ENCODE measurements at places on chromosomes 6 and 20.

DNA sequence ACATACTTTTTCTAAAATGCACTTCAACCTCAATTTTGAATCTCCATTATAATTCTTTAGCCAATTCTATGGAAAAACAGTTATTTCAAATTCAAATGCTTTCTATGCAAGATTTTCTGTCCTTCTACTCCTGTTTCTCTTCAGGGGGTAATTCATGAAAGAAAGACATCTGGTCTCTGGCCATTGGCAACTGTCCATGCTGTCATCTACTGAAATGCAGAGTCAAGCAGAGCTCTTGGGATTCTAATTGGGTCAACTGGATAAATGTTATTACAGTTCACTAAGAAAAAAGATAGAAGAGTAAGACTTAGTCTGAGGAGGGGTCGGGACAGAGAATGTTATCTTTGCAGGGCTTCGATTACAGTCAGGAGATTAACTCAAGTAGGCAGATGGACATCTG lies 22.0 kb upstream of the BMP5 start:
- DNase-seq = no peak

DNA sequence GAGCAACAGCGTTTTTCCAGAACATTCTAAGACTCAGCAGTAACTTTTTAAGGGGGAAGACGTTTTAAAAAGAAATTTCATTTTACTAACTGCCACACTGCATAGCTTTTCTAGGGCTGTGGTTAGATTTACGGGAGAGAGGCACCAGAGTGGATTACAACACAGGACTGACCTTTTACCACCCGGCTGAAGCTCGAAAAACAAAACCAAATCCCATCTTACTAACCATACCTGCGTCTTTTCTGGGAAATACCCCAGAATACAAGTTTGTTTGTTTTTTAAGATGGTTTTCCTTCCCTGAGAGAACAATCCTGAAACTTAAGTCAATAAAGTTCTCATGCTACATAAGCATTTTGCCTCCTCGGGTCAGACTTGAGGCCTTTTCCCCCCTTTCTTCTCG lies 209.3 kb upstream of the SOX4 start:
- DNase-seq = no peak

- no peak for DNase-seq
Observed at GRCh38 chr6:72425003-72425681, 196.7 kb upstream of the KCNQ5 start.

- no peak for DNase-seq
Observed at GRCh38 chr6:154363821-154364220, 7.2 kb upstream of the IPCEF1 start.

GRCh38 chr20:38255393-38255792 lies 5.1 kb downstream of the KIAA1755 start:
- no peak for DNase-seq

- DNase-seq = no peak
Observed at GRCh38 chr6:43800746-43801494, 30.9 kb downstream of the VEGFA start.

- DNase-seq = no peak
Observed at GRCh38 chr6:16480763-16481560, 242.6 kb downstream of the GMPR start.

DNA sequence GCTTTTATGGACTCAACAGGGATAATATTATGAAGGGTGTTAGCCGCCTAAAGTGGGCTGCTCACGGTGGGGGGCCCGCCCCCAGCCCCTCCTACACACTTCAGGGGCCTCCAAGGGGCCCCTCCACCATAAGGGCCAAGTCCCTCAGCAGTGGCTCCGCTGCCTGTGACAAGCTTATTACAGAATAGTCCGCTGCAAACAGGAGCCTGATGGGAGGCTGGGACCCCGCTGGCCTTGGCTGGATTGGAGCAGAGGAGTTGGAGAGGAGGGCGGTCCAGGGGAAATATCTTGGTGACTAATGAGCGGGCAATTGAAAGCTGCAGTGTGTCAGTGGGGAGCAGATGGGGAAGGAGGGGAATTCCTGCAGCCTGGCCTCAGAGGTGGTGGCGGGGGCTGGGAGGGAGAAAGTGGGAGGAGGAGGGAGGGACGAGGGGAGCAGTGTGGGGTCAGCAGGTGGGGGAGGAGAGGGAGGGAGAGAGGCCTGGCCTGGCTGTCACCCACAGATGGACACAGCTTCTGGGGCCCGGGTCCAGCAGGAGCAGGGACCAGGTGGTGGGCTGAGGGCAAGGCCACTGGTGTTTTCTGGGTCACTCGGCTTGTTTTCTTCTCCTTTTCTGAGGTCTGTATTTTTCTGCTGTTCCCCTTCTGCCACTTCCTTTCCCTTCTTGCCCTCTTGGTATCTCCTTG lies 57.6 kb upstream of the FOXP4 start:
- no peak for DNase-seq

DNA sequence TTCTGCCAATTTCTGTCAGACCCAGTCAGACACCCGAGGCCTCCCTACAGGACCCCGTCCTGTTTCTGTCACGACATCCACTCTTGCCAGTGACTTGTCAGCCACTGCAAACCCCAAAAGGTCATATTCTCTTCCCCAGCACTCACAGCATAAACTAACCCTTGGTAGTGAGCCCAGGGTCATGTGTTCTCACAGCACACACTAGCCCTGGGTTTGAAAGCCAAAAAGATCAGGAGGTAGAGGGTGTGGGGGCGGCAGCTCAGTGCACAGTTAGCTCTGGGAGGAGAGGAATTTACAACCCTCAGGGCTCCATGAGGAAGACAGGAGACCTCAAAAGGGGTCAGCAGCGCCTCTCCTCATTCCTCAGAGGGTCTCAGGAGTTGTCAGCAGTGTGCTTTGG lies 9.9 kb upstream of the SNX9 start:
- DNase-seq = no peak

DNA sequence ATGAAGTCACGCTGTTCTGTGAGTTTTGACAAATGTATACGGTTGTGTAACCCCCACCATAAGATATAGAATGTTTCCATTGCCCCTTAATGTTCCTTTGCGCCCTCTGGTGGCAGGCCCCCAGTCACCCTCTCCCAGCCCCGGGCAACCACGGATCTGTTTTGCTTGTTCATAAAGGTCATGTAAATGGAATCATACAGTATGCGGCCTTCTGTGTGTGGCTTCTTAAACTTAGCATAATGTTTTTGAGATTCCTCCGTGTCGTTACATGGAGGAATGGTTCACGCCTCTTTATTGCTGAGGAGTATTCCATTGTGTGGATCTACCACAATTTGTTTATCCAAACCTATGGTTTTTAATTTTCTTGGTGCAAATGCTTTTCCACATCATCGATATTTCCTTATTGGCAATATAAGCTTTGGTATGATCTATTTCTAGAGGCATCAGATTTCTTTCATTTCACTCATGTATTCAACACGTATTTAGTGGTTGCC lies 28.4 kb downstream of the LYRM2 start:
- DNase-seq = peak; percentile 67

DNA sequence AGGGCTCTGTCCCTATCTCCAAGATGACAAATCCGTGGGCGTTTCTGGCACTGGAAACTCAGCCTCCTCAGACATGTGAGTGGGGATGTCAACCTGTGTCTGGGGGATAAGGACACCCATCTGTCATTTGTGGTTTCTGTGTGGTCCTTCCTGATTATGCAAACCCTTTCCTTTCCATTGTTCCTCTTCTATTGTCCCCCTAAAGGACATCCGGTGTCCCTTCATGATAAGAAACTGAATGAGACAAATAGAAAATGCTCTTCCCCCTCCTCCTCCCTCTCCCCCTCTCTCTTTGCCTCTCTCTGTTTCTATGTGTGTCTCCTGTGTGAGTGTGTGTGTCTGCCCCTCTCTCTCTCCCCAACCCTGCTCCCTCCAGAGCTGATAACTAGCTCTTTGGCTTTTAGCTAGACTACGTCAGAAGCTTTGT lies 11.5 kb upstream of the GLP1R start:
- no peak for DNase-seq

DNA sequence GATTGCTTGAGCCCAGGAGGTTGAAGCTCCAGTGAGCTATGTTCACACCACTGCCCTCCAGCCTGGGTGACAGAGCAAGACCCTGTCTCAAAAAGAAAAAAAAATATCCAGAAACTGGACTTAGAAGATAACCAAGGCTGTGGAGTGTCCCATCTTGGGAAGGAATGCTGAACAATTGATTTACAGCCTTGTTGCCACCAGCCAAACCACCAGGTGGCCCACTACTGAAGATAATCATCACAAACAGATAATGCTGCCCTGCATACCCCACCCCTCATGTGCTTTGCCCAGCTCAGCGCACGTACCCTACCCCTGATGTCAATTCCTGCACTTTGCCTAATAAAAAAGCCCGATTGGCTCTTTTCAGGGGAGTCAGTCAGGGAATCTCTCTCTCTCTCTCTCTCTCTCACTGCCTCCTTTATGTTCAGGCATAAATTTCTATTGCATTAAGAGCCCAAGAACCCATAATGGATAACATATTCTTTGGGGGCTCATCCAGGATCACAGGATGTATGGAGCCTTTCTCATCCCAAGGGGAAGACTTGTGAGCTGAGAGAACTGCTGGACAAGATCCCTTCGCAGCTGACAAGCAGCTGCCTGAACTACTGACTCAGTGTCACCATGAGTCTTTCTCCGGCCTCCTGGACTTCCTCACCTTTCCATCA lies 166.4 kb downstream of the CD24 start:
- DNase-seq = no peak

- DNase-seq = no peak
Observed at GRCh38 chr20:31548820-31549512, 34.7 kb downstream of the HM13 start.
